NCI-H2029 treated with DMSO at 0.1 percent for 48 hours (cell line): ENCODE measurements at places on chromosomes 7 and 10.

DNA sequence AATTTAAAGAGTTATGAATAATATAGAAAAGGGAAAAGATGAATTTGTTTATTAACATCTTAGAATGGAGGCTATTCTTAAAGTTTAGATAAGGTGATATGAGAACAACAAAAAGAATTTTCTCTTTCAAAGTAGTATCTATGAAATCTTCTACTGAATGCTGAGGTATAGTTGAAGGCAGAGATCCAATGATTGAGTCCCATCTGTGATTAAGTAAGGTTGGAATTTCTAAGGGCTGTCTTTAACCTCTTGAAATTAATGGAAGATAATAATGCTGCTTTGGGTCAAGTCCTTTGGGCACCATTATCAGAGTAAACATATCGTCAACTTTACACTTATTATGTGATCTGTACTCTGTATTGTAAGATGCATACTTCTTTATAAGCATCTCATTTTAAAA, 307.9 kb downstream of the PRKG1 start:
- DNase-seq = no peak

DNA sequence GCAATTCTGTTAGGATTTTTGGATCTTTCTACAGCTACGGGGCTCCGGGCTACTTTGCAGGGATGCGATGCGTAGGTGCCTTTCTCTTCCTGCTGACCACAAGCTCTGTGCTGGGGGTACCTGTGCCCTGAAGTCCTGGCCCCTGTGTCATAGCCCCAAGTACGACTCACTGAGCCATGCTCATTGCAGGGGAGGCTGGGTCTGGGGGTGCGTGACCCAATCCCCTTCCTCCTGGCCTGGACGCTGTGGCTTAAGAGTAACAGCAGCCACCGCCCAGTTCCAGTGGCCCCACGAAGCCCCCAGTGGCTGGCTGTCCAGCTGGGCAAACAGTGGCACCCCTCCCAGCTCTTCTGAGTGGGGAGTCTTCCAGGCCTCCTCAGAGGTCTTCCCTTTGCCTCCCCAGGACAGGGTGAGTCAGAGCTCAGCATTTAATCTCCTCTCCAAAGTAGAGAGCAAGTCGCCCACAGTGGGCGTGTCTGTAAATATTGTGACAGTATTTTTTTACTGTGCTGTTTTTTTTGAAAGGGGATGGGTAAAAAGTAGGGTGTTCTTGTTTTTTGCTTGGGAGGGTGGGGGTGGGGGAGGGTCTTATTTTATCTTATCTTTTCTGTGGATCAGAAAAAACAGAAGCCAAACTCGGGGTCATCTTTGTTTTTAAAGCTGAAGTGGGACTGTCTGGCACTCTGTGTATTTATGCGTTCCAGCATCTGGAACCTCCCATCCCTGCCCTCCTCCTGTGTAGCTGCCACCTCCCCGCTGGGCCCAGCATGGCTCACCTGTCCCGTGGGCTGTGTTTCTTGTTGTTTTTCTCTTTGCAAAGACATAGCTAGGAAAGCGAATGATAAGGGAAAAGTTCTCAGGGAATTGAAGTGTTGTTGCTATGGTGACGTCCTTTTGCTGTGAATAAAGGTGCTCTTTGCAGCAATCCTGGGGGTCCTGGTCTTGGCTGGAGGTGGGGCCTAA, 8.2 kb downstream of the LFNG start:
- no peak for DNase-seq

- DNase-seq = no peak
These were observed 374.4 kb downstream of the PAXIP1 start for GRCh38 chr7:154628556-154628955.

DNA sequence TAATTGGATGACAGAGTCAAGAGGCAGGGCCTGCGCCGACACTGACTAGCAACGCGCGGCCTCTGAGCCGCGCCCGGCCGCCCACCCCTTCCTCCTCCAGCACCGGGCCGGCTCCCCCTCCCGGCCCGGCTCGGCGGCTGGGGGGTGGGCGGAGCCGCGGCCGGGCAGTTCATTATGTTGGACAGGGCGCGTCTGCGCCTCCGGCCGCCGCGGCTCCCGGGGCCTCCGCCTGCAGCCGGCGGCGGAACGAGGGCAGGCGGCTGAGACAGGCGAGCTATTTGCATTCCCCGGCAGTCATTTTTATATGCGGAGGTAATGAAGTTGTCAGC, 106.7 kb downstream of the SNX10 start:
- no peak for DNase-seq

- no peak for DNase-seq
These were observed 96.1 kb upstream of the KCNIP2 start for GRCh38 chr10:101939729-101940128.

DNA sequence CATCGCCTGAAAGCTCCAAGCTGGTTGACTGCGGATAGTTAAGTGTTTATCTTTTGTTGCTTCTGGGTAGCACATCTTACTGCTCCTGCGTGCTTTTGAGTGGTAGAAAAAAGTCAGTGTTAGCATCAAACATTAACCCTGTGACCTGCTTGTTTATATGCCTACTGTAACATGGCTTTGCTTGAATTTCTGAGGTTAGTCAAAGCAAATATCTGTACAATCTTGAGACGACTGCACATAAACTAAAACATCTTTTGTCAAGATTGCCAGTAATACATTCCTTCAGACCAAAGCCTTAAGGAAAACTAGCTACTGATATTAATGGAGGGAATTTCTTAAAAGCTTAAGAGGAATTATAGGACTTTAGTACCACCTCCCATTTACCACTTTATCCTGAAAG, 163.7 kb downstream of the BAMBI start:
- no peak for DNase-seq

DNA sequence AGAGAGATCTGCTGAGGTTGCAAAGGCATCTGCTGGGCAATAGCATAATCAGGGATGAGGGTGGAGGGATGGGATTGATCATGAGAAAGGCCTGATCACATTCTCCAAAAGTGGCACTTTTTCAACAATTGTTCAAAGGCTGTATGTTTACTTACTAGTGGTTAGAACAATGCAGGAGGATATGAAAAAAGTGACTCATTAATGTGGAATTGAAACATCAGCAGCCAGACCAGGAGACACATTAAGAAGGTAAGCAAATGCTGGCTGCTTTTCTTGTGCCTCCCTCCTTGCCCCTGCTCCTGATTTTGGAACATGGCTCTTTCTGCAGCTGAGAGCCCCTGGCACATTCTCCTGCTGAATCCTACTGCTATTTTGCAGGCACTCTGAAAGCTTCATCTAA, 63.5 kb downstream of the FAM204A start:
- DNase-seq = no peak

DNA sequence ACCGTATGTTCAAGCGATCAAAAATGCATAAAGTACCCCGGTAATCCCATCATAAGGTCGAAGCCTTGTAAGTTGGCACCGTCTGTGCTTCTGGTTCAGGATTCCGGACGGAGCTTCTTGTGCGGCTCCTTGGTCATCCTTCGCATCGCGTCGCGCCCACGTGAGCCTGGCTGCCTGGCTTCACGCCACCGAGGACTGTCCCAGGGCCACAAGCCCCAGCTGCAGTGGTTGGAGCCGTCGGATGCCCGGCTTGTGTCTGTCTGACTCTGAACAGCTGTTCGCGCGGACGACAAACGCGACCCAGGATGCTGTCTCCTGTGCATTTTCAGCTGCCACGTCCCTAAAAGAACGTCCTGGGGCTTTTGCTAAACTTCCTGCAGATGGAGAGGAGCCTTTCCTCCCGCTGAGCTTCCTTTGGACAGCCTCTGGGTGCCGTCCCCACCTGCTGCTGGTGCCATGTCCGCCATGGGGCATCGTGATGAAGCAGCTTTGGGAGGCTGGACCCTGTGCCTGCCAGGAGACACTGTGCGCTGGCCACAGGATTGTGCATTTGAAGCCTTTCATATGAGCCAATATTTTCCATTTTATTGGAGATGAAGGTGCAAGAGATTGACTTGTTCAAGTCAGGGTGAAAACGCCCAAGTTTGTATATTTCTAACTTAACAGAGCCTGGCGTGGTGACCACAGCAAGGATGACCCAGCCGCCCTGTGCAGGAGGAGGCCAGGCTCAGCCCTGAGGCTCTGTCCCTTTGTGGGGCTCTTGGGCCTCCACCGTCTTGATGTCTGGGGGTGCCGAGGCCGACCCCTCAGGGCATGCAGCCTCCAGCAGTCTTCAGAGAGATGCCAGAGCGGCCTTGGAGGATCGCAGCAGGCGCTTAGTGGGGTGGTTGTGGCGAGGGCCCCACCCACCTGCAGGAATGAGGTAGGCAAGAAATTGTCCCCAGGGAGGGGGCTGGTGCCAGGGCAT, 6.7 kb upstream of the JAKMIP3 start:
- no peak for DNase-seq

- DNase-seq = no peak
These were observed 140.8 kb downstream of the ETV1 start for GRCh38 chr7:13848681-13849131.

- DNase-seq = no peak
These were observed 9.4 kb upstream of the PPIA start for GRCh38 chr7:44787041-44787440.

GRCh38 chr10:117685431-117685830, 142.9 kb downstream of the EMX2 start:
- DNase-seq = no peak

GRCh38 chr10:61779950-61780659, 117.4 kb downstream of the CABCOCO1 start:
- no peak for DNase-seq

- no peak for DNase-seq
These were observed 117.0 kb downstream of the LHFPL3 start for GRCh38 chr7:104445393-104445792.

- DNase-seq = peak; percentile 25
These were observed 60.9 kb downstream of the ARMC3 start for GRCh38 chr10:22988581-22989360.

- no peak for DNase-seq
These were observed 77.1 kb upstream of the SCIN start for GRCh38 chr7:12493407-12493806.

DNA sequence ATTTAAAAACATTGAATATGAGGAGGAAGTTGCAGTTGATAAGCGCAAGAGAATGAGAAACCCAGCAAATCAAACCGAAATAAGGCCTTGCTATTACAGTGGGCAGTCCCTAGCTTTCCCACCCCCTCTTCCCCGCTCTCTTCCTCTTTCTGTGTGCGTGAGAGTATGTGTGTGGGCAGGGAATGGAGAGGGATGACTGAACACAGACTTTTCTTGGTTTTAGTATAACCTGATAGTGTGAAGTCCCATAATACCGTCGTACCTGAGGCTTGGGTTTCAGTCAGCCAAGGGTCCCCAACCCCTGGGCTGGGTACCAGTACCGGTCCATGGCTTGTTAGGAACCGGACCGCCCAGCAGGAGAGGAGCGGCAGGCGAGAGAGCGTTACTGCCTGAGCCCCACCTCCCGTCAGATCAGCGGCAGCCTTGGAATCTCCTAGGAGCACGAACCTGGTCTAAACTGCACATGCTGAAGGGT, 255.3 kb downstream of the CELF2 start:
- no peak for DNase-seq

GRCh38 chr10:122181876-122182275, 89.2 kb upstream of the BTBD16 start:
- DNase-seq = no peak

- no peak for DNase-seq
These were observed 24.3 kb downstream of the KIF5B start for GRCh38 chr10:32031920-32032319.

- DNase-seq = no peak
These were observed 7.0 kb upstream of the SPAG6 start for GRCh38 chr10:22338185-22338900.

DNA sequence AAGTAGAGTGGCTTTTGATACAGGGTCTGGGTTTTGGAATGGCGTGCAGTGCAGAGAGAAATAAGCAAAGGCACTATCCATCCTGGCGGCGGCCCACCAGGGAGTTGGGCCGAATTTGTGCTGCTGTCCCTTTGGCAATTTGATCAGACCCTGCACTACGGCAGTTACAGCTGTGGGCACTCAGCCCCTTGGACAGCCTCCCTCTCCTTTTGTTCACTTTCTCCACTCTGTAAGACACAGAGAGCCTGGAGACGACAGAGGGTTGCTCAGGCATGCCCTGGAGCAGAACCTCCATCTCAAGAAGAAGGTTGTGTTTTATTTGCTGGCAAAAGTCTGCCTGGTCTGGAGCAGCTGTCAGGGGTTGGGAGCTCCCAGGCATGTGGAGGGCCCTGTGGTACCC, 55.8 kb downstream of the LHPP start:
- DNase-seq = no peak

GRCh38 chr10:59366290-59366689, 3.9 kb upstream of the FAM13C start:
- DNase-seq = no peak

DNA sequence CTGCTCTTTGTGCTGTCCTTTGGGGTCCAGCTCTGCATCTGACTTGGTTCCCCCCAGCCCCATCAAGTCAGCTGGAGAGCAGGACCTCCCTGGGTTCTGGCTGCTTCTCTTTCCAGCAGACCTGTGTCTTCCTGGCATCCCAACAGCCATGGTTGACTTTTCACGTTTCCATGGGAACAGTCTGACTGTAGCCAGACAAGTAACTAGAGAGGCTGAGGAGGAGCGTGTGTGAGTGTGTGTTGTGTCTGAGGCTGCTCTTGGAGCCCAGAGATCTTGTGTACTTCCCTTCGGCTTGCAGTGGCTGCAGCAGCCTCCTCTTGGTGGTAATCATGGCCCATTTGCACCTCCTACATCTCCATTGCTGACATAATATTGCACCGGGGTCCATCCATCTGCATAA, 332.0 kb downstream of the RPS24 start:
- no peak for DNase-seq

- DNase-seq = no peak
These were observed 13.2 kb downstream of the CCDC7 start for GRCh38 chr10:32459051-32459698.

DNA sequence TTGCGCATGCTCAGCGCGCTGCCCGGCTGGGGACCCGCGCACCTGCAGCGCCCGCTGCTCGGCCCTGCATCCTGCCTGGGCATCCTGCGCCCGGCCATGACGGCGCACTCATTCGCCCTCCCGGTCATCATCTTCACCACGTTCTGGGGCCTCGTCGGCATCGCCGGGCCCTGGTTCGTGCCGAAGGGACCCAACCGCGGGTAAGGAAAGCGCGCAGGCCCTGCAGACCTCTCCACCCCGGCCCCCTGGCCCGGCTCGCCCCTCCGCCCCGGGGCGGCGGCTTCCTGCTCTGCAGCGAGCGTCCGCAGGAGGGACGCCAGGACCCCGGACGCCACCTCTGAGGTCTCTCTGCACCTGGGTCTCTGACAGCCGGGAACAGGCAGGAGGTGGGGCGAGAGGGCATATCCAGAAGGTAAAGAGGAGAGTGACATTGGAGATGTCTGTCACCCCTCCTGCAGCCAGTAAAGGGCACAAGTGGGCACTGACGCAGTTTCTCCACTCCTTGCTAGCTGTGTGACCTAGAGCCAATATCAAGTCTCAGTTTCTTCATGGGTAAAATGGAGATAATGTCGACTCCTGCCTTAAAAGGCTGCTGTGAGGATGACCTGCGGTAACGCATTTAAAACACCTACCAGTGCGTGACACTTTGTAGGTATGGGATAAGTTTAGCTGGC, 338 bp downstream of the ATP6V0E2 start:
- peak; percentile 8 for DNase-seq
